ENCODE measurements at places on chromosomes 11 and 22.
A peak's percentile ranks its signal among the peaks of the same experiment; 100 is the strongest.

GRCh38 chr11:115775846-115776245 lies 271.6 kb upstream of the CADM1 start:
- DNase-seq, result no peak

GRCh38 chr11:82996966-82997606 lies 74.6 kb downstream of the RAB30 start:
- peak; percentile 69 for DNase-seq

DNA sequence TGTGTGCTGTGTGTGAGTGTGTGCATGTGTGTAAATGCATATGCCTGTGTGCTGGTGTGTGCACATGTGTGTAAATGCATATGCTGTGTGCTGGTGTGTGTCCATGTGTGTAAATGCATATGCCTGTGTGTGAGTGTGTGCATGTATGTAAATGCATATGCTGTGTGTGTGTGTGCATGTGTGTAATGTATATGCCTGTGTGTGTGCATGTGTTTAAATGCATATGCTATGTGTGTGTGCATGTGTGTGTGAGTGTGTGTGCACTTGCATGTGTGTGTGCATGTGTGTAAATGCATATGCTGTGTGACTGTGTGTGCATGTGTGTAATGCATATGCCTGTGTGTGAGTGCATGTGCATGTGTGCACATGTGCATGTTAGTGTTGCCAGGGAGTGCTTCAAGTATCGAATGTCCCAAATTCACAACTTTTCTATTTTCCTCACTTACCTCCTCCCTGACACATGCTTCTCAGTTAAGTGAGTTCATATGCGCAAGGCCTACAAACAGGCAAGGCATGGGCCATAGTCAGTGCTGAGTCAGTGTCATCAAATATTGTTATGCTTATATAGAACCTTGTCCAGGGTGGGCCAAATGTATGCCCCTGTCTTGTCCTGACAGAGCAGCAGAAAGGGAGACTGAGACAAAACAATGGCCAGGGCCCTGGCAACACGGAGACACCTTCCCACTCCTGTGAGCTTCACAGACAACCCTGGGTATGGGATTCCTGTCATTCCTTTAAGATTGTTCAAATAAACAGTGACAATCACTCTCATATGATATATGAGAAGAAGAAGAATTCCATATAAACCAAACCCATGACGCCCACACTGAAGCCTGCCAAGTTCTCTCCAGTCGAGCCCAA lies 38.6 kb downstream of the GGTLC2 start:
- no peak for DNase-seq

DNA sequence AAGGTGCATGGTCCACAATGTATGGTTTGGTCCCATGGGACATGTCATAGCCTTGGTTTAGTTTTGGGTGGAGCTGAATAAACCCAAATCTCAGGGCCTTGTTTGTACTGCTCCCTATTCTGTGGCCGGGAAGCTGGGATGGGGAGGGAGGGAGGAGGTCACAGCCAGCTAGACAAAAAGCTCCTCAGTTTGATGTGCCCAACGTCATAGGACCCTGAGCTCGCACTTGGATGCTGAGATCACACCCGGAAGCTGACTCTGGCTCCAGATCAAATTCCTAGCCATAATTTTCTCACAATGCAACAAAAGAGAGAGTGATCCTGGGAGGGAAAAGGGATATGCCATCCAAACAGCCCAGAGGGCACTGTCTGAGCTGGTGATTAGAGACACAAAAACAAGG lies 1.5 kb downstream of the HSPB2 start:
- DNase-seq, result peak; percentile 53

DNA sequence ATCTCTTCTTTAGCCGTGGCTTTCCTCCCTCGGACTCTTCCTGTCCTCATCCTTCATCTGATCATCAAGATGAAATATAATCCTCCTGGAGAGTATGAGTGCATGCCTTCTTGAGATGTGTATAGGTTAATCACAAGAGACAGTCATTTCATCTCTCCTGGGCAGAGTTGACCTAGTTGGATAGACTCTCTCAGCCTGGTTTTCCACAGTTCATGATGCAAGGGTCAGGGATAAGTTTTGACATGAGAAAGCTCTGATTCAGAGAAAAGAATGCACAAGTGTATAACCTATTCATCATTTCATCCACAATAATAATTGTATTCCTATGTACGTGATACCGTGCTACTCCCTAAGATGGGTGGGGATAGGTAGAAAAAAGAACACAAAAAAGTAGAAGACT lies 33.2 kb upstream of the CCDC90B start:
- no peak for DNase-seq

GRCh38 chr11:121953122-121953521 lies 162.9 kb downstream of the BLID start:
- no peak for DNase-seq
